Left ventricle myocardium superior (tissue), 1 donor: ENCODE measurements at places on chromosomes 6 and 20.
A peak's percentile ranks its signal among the peaks of the same experiment; 100 is the strongest.

GRCh38 chr6:46044881-46045617 is 29.4 kb upstream of the CLIC5 start:
- DNase-seq, result peak; percentile 32

GRCh38 chr6:32070814-32071543 is 32.8 kb downstream of the CYP21A2 start:
- peak; percentile 85 for DNase-seq

GRCh38 chr6:120805276-120805675 is 529.0 kb downstream of the TBC1D32 start:
- no peak for DNase-seq

GRCh38 chr6:25535632-25536225 is 116.3 kb upstream of the SCGN start:
- no peak for DNase-seq

DNA sequence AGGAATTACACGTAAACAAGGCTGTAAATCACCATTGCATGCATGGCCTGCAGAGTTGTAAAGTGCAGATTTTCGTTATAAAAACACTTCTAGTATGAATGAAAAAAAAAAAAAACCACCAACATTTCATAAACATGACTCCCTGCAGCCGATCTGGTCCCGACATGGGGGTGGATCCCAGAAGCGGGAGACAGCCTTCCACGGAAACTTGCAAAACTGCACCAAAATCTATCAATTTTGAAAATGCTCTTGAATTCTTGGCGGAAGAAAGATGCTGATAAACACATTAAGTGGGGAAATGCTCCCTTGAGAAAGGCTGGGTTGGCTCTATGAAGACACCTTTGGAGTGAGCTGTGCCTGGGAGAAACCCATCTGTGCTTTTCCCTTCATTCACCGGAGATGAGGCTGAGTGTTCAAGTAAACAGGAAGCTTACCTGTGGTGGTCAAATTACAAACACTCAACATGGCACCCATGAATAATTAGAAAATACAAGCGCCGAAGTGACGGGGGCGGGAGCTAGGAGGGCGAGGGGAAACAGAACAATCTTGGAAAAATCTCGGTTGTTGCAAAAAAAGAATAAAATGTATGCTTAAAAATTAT is 845 bp upstream of the ANKRD60 start:
- DNase-seq, result no peak

DNA sequence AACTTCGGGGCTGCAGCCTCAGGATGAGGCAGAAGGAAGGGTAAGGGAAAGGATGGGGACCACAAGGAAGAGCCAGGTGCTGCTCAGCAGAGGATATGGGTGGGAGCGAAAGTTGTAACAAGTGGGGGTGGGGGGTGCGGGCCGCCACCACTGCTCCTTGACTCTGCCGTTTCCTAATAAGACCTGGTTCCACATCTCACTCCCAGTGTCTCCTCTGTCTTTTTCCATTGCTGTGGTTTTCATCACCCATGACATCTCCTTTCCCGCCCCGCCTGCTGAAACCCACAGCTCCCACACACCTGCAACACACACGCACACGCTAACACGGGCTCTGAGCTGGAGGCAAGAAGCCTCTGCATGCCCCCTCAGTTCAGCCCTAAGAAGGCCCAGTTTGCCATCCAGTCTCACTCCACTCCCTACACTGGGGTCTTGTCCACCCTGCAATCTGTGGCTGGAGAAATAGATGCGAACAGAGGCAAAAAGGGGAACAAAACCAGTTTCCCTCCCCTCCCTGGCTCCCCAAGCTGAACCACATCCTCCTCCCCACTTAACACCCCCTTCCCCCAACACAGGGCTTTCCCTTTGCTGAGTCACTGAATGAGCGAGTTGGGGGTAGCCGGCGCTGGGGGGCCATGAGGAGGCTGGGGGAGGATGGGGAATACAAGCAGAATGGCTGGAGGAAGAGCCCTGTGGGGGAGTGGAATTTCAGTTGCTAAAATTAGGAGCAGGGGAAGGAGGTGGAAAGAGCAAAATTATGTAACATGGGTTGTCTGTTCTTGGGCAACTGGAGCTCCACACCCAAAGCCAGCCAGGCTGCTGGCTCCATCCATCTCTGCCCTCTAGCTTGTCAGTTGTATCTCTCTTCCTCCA is 11.5 kb downstream of the NFKBIL1 start:
- DNase-seq, result peak; percentile 44

GRCh38 chr6:153086225-153086990 is 44.7 kb downstream of the RGS17 start:
- DNase-seq, result no peak

DNA sequence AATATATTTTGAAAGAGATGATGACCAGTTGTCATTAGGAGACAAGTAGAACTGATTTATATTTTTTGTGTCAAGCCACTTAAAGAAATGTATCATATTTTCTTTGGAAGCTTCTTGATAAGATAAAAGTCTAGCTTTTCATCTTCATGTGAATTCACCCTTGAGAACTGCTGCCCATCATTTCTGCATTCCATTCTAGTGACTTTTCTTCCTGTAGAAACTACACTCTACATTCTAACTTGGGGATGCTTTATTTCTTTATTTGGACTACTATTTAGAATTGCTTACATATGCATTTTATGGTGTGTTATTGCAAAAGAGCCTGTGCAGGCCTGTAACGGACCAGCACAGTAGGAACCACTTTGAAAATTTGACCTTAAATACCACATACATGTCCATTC is 335.0 kb upstream of the KCNQ5 start:
- no peak for DNase-seq

DNA sequence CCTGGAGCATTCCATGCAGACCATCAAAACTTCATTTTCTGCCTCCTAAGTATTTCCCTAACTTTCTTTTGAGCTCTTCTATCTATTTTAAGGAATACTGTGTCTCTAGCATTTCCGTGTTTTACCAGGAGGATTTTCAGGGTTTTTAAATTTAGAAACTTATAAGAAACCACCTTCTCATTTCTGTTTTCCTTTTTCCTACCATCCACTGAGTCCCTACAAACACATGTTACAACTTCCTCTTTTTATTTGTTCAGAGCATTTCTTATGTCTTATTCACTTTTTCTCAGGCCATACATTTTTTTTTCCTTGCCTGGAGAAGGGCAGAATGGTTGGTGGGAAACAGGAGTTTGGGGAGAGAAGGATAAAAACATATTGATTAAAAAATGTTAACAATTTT is 130.0 kb upstream of the BMP5 start:
- DNase-seq, result no peak

DNA sequence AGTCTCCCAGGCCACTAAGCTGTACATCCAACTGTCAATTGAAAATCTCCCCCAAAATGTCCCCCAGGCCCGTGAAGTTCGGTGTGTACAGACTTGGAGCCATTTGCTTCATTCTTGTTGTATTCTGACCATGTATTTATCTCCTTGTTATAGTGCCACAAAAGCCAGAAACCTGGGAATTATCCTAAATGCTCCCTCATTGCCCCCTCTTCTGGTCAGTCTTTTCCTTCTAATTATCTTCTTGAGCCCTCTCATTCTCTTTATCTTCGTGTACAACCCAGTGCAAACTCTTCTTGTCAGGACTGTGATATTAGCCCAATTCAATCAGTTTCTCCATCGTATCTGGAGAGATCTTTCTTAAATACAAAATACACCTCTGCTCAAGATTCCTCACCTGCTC is 64.7 kb downstream of the RFX6 start:
- DNase-seq, result no peak

- DNase-seq, result no peak
Observed at GRCh38 chr20:35174458-35175216, 2.8 kb downstream of the PROCR start.

GRCh38 chr6:157724960-157725741 is 97.9 kb upstream of the SNX9 start:
- DNase-seq, result peak; percentile 57

GRCh38 chr6:170344631-170345576 is 38.3 kb downstream of the FAM120B start:
- no peak for DNase-seq

DNA sequence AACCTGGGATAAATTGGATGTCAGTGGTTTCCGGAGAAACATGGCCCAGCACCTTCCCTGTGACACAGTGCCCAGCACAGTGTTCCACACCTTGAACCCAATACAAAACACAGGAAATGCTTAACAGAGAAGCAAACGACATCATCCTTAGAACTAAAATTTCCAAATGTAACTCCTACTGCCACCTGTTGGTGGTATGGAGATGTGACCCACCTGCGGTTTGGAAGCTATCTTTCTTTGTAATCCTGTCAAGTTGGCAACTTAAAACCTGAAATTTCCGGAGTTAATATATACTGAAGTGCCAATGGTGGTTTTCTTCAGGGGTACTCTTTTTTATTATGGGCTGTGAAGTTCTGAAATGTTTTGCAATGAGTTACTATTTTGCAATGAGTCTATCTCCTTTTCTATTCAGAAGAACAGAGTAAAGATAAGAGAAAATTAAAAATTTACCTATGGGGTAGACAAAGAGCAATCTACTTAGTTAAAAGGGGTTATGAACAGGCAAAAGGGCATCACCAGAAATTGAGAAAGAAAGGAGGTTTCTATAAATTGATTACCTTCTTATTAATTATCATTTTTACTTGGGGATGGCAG is 658.8 kb downstream of the PTPRT start:
- DNase-seq, result no peak

DNA sequence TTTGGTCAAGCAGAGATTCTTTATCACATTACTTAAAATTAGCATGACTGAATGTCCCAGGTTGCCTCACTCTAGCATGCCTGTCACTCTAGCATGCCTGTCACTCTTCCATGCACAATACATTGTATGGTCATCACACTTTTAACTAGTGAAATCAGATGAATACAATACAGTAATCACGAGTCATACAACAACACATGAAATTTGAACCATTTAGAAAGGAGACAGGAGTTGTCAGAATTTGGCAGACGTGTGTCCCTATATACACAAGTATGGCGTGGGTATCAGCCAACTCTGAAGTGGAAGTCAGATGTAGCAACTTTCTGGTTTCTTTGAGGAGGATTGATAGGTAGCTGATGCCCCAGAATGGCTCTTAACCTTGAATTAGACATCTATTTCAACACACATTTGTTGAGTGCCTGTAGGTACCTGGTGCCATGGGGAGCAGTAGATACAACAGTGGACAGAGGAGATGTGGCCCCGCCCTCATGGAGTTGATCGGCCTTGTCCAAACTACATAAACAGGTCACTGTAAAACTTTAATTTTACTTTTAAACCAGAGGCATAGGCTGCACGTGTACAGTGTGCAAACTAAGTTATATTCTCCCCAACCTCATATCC is 116.1 kb upstream of the TIAM2 start:
- no peak for DNase-seq

- DNase-seq, result no peak
Observed at GRCh38 chr6:137927777-137928218, 60.7 kb downstream of the TNFAIP3 start.

DNA sequence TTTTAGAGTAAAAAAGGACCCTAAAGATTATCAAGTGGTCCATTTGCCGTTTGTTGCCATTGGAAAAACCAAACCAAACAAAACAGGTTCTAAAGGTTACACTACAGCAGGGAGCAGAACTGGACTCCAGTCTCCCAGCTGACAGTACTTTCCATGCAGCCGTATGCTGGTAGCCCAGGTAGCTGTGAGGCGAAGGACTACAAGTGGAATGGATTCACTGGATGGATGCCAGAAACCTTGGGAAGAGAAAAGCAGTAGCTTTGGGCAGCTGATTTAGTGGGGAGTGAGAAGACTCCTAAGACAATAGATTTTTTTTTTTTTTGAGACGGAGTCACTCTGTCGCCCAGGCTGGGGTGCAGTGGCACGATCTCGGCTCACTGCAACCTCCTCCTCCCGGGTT is 88.3 kb downstream of the SASH1 start:
- DNase-seq, result no peak

GRCh38 chr6:113598786-113599185 is 258.4 kb upstream of the MARCKS start:
- DNase-seq, result no peak

- no peak for DNase-seq
Observed at GRCh38 chr20:22466447-22467171, 117.8 kb downstream of the FOXA2 start.

GRCh38 chr6:129606664-129607063 is 103.3 kb downstream of the ARHGAP18 start:
- DNase-seq, result no peak

- DNase-seq, result no peak
Observed at GRCh38 chr6:116335612-116336215, 35.0 kb upstream of the DSE start.

DNA sequence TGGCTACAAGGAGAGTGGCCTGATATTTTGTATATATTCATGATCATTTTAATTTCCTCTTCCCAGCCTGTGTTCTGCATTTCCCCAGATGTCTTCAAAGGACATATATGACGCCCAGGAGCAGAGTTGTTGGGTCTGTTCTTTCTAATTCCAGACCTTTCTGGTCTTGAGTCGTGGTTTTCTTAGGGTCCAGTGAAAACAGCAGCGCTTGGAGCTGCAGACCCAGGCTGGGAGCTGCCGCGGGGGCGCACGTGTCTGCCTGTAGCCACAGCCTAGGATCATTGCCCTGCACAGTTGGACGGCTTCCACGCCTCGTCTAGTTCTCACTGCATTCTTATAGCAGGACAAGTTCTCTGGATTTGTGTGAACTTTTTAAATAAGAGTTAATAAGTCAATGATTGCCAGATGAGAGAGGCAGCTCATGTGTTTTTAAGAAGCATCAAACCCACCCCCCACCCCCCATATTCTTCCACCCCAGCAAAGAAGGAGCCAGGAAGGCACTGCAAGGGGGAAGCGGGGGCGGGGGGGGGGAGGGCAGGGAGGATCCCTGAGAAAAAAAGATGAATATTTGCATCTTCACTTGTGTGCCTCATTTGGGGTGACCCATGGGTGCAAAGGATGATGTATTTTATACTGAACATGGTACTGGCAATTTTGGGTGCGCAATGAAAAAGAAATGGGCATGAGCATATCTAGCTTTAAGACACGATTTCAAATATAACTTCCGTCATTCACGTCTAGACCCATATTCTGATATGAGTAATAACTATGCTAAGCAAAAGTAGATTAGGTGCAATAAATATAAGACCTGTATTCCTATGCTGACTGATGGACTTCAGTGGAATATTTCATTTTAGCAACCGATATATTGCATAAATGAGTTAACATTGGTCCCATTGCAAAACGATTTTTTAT is 160.0 kb downstream of the TBXT start:
- DNase-seq, result peak; percentile 83

- DNase-seq, result peak; percentile 21
Observed at GRCh38 chr20:25285856-25286798, 38.2 kb downstream of the PYGB start.

DNA sequence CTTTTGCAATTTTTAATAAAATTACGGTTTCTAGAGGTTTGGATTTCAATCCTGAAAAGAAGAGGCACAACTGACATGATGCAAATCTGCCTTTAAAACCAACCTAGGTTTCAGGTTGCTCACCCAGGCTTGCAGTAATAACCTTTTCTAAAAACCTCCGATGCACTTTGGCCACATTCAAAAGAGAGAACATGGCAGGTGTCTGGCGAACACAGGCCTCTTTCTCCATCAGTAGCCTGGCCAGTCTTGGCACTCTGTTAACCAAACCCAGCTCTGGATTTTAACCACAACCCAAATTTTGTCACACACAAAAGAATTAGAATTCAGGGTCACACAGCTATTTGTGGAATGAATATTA is 55.8 kb upstream of the MAFB start:
- DNase-seq, result no peak
